Neural progenitor cell (in vitro differentiated cells): ENCODE measurements at places on chromosomes 5 and 9. TPM values are rescaled to one million over a fixed set of nuclear protein-coding genes. Genes with fewer than 3 reads are reported as not detected.

The GABBR2 gene
- total RNA-seq: 0.03 TPM in 1 of 2 replicates, not detected in the other

The MTREX gene
- 128 and 198 TPM in 2 replicates for total RNA-seq

The F2RL1 gene
- 9.3 and 10.6 TPM in 2 replicates for total RNA-seq

The TMEM171 gene
- not detected in 2 replicates for total RNA-seq

The LEAP2 gene
- 3.5 and 3.6 TPM in 2 replicates for total RNA-seq

The NMUR2 gene
- total RNA-seq: 0.07 TPM in 1 of 2 replicates, not detected in the other

The GCNT1 gene
- 14.2 and 25.5 TPM in 2 replicates for total RNA-seq

The HTR4 gene
- total RNA-seq: 0.06 TPM in 1 of 2 replicates, not detected in the other

The MEIKIN gene
- not detected in 2 replicates for total RNA-seq

The SLC36A3 gene
- not detected in 2 replicates for total RNA-seq

The SPACA9 gene
- 1.9 and 2.4 TPM in 2 replicates for total RNA-seq

DNA sequence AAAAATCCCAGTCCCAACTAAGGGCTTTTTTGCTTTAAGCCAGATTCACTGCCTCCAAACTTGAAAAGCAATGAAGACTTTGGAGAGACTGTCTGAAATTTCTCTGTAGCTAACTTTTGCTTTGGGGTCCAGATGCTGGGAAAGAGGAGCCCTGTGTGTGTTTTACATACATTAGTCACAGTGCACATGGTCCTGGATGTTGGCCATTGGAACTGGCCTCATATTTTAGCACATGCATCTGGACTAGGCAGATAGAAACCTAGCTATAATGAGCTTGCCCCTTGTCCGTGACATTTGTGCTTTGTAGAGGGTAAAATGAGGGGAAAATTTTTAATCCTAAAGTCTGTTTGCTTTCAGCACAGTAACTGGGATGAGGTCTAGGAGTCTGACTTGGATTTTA is 421.7 kb downstream of the CDK5RAP2 start:
- no peak for DNase-seq

DNA sequence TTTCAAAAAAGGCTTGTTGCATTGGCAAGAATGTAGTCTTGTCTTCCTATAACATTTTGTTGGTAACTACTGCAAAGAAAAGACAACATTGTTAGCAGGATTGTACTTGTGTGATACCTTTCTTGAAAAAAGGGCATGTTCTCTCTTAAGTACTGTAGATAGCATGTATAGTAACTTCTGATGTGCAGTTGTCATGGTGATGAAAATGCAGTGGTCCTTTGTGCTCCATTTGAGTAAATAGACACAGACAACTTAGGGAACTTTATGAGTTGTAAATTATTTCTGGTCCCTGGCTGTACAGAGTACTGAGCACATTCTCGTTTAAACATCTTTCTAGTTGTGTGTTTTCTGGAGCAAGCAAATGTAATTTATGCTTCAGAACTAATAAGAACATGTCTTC is 103.3 kb downstream of the CD180 start:
- no peak for DNase-seq

GRCh38 chr9:126497660-126498275 is 116.0 kb upstream of the LMX1B start:
- no peak for DNase-seq

DNA sequence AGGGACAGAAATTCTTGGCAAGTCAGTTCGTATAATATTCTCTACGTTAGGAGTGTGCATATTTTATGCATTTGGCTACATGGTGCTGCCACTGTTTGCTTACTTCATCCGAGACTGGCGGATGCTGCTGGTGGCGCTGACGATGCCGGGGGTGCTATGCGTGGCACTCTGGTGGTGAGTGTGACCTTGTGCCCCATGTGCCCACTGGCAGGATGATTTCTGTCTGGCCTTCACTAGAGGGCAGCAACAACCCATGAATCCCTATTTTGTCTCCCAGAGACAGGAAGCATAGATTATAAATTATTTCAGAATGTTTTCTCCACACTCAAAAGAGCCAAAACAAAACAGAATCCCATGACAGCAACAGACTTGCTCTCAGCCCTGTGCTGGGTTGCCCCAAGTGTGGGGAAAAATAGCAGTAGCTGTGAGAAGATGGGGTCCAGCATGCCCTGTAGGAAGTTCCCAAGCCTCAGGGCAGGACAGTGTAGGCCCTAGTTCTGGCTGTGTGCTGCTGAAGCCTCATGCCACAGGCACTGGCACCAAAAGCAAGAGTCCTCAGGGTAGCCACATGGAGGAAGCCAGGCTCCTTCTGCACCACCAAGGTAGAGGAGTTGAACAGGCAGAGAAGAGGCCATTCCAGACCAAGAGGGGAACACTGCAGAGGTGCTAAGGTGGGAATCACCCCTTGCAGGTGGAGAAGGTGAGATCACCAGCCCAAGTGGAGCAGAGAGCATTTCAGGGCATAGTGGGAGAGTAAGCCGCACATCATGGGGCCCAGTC is 16.0 kb downstream of the SLC22A5 start:
- peak; percentile 50 for DNase-seq

- no peak for DNase-seq
These were observed 260.4 kb downstream of the IRX1 start for GRCh38 chr5:3856036-3856435.

GRCh38 chr9:4510546-4511322 is 20.5 kb downstream of the SLC1A1 start:
- no peak for DNase-seq

GRCh38 chr9:134313470-134313869 is 12.8 kb upstream of the RXRA start:
- DNase-seq: no peak

DNA sequence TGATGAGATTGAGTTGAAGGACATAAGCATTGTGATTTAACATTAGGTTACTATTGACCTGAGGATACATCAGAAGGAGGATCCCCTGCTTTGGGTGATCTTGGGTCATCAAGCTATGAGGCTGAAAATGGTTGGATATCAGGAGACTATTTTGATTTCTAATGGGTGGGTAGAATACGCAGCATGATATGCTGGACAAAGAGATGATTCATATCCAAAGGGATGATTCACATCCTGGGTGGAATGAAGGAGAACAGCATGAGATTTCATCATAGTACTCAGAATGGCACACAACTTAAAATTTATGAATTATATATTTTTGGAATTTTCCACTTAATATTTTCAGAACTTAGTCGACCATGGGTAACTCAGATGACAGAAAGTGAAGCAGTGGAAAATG is 1759.5 kb upstream of the C9orf72 start:
- no peak for DNase-seq

GRCh38 chr5:128241051-128241695 is 157.6 kb downstream of the SLC12A2 start:
- DNase-seq: no peak

DNA sequence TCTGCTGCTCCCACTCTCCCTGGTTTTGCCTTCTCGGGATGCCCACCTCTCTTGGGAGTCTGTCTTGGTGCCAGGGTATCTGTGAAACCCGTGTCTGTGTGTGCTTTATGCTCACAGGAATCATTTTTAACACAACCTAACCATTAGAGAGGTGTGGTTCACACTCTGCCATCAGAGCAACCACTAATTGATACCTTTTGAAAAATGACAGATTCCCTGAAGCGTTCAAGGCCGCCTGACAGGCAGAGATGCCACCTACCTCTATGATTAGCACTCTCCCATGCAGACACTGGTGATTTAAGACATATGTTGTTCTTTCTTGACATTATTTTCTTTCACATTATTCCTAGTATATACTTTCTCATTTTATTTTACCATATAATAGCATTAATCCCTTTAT is 207.3 kb upstream of the SGCD start:
- no peak for DNase-seq

DNA sequence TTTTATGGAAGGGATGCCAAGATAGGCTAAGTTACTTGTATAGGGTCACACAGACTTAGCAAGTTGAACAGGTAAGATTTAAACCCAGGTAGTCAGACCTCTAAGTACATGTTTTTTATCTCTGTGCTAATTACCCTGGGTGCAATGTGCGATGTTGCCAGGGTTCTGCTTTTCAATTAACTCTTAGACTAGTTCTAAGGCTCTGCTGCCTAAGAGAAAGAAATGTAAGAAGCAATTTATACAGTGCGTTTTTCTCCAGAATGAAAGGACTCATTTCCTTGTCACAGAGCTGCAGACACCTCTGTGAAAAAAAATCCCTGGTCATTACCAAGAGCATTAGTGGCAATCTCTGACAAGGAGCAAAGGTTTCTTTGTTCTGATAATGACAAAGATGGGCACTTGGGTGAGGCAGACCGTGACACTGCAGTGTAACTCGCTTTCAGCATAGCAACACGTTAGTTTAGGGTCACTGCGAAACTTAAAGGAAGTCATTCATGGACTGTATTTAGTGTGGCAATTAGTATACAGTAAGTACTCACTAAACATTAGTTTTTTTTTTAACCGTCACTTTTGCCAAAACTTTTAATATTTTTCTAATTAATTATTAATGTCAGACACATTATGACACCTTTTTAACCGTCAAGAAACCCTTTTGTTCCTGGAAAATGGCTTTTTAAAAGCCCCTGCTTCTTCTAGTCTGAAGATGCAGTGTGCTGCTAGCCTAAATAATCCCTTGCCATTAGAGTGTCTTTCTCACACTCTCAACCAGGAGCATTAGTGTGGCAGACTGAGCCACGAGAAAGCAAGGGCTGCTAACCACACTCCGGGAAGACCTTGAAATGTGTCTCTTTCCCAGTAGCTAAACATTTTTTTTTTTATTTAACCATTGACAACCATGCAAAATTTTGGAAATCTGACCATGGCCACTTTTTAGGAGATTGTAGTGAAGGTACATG is 520.0 kb upstream of the C9orf72 start:
- DNase-seq: no peak

- DNase-seq: no peak
These were observed 8.5 kb downstream of the MRPL36 start for GRCh38 chr5:1791176-1791575.

- no peak for DNase-seq
These were observed 124.6 kb downstream of the SNCAIP start for GRCh38 chr5:122436615-122437014.

- no peak for DNase-seq
These were observed 198.3 kb downstream of the PLK2 start for GRCh38 chr5:58261605-58262004.

DNA sequence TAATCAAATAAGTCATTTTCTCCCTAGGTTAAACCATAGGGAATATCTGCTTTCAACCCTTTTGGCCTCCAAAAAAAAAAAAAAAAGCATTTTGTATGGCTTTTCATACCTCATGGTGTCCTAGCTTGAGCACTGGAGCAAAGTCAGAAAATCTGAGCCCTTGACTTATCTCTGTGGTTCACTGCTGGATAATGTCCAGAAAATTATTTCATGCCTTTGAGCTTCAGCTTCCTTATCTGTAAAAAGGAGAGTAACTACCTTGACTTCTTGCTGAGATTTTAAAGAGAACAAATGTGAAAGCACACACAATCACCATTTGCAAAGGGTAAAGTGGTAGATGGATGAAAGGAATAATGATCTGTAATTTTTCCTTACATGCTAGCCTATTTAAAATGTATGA is 165.9 kb downstream of the ALDH1A1 start:
- no peak for DNase-seq

- DNase-seq: no peak
These were observed 32.0 kb downstream of the FSD1L start for GRCh38 chr9:105479846-105480245.

GRCh38 chr5:152813526-152813925 is 408.4 kb upstream of the NMUR2 start:
- no peak for DNase-seq

DNA sequence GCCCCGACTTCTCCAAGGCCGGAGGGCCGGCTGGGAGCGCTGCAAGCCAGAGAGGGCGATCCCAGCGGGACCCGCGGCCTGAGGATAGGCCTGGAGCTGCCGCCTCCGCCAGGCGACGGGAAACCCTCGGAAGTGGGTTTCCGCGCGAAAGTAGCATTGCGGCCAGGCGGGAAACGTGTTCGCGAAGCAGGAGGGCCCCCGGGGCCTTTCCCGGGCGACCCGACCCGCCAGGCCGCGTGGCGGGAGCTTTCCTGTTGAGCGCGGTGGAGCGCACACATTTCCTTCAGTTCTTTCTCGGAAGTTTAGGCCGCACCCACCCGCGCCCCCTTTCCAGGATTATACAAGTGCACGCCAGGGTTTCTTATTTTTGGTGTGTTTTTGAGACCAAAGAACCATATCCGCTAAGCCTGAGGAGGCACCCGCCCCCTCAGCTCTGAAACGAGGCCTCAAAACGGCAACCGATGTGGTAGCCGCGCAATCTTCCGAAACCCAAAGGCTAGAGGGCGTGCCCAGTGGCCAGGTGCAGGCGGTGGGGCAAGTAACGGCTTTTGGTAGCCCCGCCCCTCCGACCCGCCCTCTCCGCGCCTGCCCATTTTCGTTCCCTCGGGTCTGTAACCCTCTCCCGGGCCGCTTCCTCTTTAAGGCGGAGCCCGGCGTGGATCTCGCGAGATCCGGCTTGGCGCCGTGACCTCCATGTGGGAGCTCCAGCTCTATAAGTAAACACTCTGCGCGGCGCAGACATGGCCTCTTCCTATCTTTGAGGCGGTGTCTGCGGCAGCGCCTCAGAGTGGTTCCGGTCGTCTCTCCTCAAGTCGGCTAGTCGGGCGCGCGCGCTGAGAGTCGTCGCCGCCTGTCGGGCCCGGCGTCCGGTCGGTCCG is at the start of gene UHRF2:
Gene UHRF2 (plus strand): TSS at position 713 of the 878 bp plus-strand sequence. CDS start 292 bp downstream, outside the sequence.
- peak; percentile 98 for DNase-seq

DNA sequence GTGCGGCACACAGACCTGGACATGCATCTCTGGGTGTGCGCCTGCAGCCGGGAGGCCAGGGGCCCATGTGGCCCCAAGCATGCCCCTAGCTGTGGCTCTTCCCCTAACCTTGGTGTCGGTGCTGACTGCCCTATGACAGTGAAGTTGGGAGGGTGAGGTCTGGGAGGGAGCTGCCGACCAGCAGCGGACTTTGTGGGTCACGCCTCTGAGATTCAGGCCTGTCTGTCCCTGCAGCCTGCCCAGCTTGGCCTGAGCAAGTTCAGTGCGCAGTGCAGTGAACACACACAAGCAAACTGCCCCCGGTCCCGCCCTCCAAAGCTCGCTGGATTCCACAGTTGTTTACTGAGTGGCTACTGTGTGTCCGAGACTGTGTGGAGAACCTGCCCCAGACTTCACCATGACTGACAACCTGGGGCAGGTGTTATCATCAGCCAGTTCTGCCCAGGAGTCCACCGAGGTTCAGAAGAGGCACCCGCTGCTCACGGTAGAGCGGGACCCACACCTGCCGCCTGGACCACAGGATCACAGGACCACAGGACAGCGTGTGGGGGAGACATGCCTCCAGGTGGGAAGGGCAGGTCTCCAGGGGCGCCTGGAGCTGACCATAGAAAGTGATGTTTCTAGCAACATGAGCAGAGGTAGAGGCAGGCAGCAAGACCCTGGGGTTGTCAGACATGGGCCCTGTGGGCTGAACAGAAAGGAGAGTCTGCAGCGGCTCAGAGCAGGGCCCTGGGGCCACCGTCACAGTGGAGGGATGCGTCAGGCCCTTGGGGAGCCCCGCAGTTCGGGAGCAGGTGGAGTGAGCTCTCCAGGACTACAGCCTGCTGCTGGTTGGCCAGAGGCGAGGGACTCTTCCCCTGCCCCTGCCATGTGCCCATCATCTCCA is 105.1 kb downstream of the PHF2 start:
- DNase-seq: no peak

DNA sequence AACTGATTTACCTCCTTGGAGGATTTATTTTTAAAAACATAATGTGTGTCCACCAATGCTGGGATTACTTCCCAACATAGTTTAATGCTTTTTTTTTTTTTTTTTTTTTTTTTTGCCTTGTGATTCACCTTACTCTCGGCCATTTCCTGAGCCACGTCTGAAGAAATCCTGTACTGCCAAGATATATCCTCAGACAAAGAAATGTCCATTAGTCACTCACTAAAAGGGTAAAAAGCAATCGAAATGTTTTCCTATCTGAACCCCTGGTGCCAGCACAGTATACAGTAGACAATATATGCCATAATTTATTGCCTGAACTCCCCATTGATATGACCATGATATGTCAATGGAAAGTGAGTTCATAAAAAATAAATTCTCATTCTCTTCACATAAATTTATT is 344.1 kb downstream of the BNC2 start:
- no peak for DNase-seq
